ENCODE measurements at places on chromosomes 13 and 19.

DNA sequence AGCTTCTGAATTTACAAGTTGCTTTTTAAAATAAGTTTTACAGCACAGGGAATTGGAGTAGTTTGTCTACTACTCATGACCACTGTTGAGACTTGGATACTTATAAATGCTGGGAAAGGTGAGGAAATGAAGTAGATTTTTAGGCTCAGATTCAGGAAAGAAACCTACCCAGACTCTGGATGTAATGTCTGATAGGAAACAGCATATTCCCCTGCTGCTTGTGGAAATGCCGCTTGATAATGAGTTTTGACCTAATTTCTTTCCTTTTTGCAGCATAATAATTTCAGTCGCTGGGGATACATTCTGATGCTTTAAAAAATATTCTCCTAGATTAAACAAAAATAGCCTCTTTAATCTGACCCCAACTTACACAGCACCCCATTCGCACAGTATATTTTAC is 53.6 kb downstream of the SLC10A2 start:
- no peak for DNase-seq

DNA sequence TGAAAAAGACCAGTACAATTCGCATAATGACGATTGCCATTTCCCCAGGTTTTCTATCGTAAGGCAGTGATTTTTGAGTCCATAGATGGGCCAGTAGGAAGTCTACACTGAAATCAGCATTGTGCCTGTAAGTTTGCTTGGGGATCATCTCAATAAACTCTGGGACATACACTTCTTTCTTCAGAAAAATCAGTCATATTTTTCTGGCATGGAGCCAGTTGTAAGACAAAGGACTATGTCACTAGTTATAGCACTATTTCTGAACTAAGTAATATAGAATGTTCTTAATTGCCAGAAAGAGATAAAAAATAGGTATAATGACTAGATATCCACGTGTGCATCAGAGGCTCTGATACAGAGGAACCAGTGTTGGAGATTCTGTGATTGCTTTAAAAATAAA is 243.5 kb downstream of the LMO7 start:
- DNase-seq: no peak

DNA sequence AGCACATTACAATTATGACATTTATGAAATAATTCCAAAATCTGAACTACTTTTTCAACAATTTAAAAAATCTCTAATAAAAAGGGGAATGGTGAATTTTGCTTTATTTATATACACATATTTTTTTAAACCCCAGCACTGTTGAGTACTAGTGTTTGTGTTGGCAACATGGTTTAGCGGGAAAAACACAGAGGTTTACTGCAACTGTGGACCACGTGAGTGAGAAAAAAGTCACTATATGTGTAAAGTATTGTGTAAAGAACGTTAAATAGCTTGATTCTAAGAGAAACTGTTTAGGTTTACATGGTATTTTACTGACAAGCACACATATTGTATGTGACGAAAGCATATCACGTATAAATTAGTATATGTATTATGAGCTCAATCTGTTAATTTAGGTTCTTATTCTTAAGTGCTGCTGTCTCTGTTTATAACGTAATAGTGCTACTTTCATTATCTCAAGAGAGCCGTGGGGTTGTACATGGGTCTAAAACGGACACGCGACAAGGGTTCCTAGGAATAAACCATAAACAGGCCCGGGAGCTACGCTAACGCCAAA is 617 bp downstream of the SKA3 start:
- DNase-seq: no peak

DNA sequence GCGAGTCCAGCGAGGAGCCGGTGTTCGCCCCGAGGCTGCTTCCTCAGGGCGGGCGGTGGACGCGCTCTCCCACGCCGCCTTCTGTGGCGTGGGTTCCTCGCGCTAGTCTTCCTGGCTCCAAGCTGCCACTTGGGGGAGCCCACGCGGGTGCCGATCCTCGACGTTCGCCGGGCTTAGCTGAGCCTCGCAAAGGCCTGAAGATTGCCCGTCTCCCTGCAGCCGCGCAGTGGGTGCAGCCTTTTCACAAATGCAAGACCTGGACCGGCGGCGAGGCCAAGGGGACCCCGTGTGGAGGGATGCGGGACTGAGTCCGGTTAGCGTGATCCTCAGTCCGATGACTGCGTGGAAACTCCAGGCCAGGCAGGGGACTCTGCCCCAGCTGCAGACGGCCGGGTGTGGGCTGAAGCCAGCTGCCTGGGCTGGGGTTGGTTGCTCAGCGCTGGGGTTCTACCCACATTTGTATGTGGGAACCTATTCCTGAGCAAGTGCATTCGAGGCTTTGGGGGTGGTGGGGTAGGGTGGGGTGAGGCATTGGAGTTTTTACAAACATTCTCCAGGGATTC is 16.6 kb upstream of the LRP3 start:
- no peak for DNase-seq

- DNase-seq: no peak
Measured at GRCh38 chr13:93723316-93723715, 496.7 kb downstream of the GPC6 start.

DNA sequence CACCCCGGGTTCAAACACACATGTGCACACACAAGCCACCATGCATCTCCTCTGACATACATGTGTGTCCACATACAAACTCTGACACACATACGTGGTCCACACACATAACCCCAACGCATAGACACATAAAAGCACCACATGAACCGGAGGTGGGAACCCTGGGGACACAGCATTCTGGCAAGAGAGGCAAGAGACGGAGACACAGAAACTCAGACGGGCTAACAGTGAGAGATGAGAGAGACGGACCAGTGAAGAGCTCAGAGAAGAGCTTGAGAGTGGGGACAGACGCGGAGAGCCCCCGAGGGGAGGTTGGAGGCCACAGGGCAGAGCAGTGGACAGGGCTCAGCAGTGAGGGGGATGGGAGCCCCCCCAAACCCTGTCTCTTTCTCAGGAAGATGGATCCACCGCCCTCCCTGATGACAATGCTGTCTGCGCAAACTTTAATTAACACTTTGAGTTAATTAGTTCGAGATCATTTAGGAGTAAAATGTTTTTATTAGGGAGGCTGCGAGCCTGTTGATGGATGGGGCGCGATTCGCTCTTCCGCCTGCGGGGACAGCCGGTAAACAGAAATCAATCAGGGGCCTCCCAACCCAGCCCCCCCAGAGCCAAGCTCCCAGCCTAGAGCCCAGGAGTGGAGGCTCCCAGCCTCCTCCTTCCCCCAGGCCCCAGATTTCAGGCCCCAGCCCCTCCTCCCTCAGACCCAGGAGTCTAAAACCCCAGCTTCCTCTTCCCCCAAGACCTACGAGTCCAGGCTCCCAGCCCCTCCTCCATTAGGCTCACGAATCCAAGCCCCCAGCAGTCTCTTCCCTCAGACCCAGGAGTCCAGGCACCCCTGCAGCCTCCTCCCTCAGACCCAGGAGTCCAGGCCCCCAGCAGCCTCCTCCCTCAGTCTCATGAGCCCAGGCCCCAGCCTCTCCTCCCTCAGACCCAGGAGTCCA is 9.5 kb upstream of the ERFL start:
- no peak for DNase-seq

- DNase-seq: no peak
Measured at GRCh38 chr13:102771298-102772041, 2.1 kb downstream of the TEX30 start.

GRCh38 chr19:41479757-41480191 is 36.8 kb downstream of the ERICH4 start:
- no peak for DNase-seq

GRCh38 chr19:36028313-36029041 is 4.2 kb downstream of the CLIP3 start:
- no peak for DNase-seq

- DNase-seq: no peak
Measured at GRCh38 chr13:45863709-45864590, 12.4 kb upstream of the SIAH3 start.

DNA sequence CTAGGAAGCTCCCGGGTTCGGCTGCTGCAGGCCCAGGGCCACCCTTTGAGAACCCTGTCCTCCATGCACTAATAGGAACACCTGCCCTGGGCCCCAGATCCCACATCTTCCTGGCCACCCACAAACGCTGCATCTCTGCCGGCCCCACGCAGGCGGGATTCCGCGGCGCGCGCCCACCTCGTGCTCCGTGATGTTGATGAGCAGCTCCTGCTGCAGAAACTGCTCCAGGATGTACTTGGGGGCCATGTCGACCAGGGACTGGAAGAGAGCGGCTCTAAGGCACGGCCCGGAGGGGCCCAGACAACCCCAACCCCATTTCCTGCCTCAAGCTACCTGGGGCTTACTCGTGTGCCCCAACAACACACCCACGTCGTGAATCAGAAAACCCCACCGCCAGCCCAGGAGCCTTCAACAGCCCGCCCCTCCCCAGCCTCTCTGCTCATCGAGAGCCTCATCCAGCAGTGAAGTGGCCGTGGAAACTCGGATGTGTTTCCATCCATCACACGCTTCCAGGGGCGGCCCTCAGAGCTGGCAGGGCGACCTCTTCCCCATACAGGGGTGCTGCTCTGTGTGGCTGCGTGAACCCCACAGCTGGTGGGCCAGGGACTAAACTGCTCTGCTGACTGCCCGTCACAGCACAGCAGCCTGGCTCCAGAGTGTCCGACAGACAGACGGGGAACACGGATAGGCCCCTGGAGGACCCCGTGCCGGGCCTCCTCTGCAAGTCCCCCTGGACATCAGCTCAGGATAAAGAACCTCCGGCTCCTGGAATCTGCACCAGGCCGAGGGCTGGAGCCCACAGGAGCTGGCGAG is 4.2 kb downstream of the POLR2E start:
- DNase-seq: no peak

DNA sequence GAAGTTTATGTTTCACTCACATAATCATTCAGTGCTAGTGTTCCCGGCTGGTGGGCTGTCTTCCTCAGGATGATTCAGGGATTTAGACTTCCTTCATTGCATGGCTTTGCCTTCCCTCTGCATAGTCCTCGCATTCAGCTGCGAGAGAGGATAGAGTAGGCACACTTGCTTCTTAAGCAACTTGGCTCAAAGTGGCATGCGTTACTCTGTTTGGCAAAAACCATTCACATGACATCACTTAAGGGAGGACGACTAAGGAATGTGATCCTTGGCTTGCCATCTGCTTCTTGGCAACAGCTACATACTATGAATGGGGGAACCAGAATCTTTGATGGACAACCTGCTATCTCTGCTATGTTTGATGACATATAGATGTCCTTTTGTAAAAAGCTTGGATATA is 359.3 kb downstream of the TDRD3 start:
- DNase-seq: no peak

- no peak for DNase-seq
Measured at GRCh38 chr19:18396471-18397241, 766 bp downstream of the LRRC25 start.

DNA sequence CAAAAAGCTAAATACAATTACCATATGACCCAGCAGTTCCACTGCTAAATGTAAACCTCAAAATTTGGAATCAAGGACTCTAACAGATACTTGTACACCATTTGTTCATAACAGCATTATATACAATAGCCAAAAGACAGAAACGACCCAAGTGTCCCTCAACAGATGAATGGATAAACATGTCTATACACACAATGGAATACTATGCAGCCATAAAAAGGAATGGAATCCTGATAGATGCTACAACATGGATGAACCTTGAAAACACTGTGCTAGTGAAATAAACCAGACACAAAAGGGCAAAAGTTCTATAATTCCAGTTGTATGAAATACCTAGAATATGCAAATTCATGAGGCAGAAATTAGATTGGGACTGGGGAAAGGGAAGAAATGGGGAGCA is 12.2 kb downstream of the NEK3 start:
- DNase-seq: no peak

DNA sequence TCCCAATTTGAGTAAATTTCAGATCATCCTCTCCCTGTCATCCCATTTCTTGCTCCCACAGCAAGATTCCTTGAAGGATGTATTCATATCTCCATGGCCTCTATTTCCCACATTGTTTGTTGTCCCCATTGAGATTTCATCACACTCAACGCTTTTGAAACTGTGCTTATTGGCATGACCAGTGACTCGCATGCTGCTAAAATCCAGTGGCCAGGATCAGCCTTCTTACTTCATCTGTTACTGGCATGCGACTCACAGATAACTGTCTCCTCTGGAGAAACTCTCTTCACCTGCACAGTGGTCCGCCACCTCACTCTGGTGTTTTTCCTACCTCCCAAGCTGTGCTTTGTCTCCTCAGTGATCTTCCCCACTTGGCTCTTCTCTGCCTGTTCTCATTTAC is 95.8 kb downstream of the WASF3 start:
- no peak for DNase-seq

All from activated CD4-positive, CD25-positive, alpha-beta regulatory T cell treated with anti-CD3 and anti-CD28 coated beads, Interleukin-2, amount 50 U/mL, for 72 hours (primary cell).